ENCODE measurements at places on chromosomes 7 and 10.

GRCh38 chr10:103610083-103610472, 116.6 kb downstream of the NEURL1 start:
- no peak for DNase-seq

- no peak for DNase-seq
These were observed 146.1 kb downstream of the CHN2 start for GRCh38 chr7:29340696-29341095.

DNA sequence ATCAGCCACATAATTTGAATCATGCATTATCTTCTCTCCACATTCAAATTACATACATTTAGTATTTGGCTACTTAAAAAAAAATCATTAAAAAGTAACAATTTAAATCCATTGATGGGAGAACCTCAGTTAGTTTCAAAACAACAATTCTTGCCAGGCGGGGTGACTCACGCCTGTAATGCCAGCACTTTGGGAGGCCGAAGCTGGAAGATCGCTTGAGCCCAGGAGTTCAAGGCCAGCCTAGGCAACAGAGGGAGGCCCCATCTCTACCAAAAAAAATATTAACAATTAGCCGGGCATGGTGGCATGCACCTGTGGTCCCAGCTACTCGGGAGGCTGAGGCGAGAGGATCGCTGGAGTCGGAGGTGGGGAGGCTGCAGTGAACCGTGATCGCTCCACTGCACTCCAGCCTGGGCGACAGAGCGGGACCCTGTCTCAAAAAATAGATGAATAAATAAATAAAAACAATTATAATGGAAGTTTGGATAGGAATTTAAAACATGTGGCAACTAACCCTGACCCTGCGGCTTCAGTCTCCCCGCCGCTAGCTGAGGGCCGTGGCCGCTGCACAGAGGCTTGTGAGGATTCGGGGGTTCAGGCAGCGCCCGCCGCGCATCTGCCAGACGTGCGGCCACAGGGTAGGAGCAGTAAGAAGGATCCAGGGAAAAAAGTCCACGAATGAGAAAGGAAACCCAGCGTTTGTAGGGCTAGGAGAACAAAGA, 1.1 kb upstream of the CSGALNACT2 start:
- DNase-seq: no peak

- DNase-seq: no peak
These were observed 51.8 kb downstream of the ARHGAP12 start for GRCh38 chr10:31876652-31877352.

DNA sequence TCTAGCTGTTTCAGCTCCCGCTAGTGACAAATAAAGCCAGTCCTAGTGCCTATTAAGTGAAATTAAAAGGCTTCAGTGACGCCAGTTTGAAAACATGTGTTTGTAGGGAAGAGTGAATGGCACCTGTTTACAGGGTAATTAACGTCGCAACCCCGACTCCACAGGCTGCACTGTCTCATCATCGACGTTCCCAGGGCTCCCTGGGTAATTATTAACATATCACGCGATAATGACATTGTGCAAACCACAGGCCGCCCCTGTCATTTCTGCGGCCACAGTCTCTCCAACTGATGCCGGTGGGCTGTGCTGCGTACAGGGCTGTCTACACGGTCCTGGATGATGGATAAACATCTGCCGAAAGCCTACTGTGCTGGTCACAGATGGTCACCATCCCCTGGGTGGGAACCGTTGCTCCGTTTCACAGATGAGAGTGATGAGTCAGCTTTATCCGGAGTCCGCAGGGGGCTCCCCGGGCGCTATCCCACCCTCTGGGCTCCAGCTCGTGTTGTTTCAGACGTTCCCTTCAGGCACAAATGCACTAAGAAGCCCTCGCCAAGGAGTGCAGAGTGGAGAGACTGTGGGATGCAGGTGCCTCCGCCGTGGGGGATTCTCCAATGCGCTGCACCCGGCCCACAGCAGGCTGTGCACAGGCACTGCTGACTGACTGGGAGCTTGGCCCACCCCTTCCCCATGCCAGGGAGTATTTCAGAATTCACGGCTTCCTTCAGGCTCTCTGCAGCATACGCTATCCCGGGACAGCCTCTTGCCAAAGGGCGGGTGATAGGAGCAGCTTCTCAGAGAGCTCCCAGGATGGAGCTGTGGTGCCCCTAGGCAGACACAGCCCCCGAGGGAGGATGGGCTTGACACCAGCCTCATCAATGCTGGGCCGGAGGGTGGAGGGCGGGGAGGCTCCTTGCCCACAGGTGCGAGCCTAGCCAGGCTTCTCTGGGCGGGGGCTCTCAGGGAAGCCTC, 491.8 kb upstream of the FOXK1 start:
- no peak for DNase-seq

DNA sequence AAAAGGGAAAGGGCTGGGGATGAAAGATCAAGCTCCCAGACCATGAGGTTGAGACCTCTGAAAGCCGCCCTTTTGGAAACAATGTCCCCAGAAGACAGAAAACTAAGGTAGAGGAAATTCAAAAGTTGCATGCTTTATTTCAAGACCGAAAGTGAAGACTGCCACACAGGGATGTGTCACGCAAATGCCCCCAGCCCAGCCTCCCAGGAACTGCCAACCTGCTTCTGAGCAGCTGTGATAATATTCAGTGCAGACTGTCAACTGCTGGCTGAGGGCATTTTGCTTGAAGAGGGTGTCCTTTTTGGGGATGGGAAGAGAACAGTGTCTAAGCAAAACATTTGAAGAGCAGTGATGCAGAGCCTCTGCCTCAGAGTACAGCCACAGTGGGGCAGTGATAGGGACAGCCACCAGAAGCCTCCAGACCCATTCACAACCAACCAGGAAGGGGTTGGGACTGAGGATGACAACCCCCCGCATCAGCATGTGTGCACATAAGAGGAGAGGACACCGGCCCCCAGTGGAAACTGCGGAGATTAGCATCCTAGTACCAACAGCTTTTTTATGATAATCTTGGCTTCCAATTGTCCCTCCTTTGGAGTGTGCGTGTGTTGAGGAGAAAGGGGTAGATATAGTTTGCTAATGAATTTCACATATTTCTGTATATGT, 34.7 kb upstream of the NFE2L3 start:
- DNase-seq: no peak

DNA sequence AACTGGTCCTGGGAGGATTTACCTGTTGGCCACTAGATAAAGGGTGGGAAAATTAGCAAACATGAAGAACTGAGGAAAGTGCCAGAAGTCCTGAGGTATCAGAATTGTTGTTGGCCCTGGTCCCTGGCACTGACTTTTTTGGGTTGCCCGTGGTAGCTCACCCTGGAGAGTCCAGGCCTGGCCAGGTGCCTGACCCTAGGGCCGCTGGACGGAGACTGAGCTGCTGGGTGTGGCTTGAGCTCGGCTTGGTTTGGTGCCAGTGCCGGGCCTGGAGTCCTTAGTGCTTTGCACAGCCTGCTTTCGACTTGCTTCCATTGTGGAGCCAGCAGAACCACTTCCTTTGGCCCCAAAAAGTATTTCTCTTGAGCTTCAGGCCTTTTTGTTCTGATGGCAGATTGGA, 12.9 kb downstream of the MDH2 start:
- no peak for DNase-seq

DNA sequence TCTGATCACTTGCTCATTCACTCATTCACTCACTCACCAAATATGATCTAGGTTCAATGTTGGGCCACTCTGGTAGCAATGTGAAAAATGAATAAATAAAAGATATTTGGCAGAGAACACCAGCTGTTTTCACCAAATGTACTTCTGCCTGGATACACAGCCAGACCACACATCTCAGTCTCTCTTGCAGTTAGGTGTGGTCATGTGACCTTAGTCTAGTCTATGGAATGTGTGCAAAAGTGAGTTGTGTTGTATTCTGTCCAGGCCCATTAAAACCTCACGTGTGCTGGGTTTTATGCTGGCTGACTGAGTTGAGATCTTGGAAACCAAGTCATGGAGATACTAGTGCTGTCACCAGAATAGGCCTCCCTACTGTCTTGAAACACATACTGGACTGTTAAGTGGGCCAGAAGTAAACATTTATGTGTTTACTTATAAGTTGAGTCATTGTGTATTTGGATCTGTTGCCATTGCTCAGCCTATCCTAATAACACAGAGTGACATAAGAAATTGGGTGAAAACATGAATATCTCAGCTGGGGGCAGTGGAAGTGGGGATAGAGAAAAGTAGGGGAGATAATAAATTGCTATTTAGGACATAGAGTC, 145.5 kb downstream of the PTEN start:
- no peak for DNase-seq

DNA sequence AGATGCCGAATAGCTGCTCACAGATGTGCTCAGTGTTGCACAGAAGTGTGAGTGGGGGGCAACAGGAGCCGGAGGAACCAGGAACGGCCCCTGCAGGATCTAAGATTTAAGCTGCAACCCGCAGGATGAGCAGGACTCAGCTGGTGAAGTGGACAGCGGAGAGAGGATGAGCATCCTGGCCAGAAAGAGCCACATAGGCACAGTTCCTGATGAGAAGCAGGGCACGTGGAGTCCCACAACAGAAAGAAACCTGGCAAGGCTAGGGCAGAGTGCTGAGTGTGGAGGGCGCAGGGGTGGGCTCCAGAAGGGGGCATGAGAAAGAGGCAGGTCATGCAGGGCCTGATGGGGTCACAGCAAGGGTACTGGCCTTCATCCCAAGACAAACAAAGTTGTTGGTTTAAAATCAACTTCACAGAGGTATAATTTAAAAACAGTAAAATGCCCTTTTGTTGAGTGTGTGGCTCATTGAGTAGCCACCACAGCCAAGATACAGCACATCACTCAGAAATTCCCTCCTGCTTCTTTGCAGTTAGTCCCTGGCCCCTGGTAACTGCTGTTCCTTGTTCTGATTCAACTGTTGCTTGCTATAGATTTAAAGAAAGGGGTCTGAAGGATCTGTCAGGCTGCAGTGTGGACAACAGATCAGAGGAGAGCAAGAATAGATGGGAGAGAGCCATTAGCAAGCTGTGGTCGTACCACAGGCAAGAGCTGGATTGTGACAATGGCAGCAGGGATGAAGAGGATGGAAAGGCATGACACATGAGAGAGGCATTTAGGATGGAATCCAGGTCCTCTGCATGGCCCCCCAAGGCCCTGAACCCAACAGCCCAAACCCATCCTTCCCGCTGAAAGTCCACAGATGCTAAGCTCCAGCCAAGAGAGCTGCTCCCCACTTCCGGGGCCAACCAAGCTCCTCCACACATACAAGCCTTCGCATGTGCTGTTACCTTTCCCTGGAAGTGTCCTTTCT, 53.1 kb upstream of the OSBPL3 start:
- DNase-seq: no peak

Measured in AG04450 (cell line).